ENCODE measurements at places on chromosomes 6 and 20.

- no peak for DNase-seq
These were observed 111.8 kb downstream of the AGPAT4 start for GRCh38 chr6:161161889-161162624.

DNA sequence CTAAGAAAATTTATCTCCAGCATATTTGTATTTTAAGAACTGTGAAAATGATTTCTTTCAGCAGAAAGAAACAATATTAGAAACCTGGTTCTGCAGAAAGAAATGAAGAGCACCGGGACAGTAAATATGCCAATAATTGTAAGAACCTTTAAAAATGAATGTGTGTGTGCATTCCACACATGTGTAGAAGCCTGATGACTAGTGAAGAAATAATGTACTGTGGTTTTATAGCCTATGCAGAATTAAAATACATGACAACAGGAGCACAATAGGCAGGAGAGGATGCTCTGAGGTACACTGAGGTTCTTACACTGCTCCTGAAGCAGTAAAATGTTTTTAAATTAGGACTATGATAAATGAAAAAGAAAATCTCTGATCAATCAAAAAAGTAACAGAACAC is 48.9 kb downstream of the SNX14 start:
- no peak for DNase-seq

GRCh38 chr6:527989-528673 is 128.8 kb downstream of the HUS1B start:
- no peak for DNase-seq

DNA sequence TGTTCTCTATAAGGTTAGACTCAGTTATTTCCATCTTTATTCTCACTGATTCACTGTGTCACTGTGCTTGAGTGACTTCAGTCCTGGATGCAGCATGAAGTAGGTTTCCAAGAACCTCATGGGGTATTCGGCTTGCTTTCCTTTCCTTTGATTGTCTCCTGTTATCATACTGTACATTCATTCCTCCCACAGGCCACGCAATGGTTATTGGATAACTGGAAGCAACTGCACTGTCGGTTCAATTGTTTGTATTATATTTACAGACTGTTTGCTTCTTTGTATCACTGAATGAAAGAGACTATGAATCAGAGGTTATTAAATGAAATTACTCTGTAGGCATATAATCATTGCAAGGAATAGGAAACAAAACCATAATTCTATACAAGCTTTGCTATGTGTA is 129.4 kb downstream of the MAP7 start:
- no peak for DNase-seq

DNA sequence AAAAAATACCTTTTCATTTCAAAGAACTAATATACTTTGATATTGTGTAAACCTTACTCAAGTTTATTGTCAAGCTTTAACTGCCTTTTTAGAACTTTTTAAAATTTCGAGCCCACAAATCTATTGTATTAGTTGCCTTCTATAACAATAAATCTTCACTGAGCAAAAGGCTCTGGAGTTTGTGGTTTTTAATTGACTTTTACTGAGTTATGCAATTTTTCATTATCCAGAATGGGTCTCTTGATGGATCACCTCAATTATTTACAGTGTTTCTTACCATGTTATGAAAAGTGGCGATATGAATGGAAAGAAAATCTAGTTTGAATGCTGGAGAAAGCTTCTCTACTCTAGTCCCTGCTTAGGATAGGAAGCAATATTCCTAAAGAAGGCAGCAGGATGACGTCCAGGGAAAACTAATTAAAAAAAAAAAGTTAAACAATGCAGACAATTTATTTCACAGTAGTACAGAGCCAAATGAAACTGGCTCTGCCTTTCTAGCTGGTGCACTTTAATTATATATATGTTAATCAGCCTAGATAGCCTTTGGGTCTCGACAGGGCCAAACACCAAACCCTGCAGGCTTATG is 5.0 kb downstream of the ID4 start:
- DNase-seq, result no peak

DNA sequence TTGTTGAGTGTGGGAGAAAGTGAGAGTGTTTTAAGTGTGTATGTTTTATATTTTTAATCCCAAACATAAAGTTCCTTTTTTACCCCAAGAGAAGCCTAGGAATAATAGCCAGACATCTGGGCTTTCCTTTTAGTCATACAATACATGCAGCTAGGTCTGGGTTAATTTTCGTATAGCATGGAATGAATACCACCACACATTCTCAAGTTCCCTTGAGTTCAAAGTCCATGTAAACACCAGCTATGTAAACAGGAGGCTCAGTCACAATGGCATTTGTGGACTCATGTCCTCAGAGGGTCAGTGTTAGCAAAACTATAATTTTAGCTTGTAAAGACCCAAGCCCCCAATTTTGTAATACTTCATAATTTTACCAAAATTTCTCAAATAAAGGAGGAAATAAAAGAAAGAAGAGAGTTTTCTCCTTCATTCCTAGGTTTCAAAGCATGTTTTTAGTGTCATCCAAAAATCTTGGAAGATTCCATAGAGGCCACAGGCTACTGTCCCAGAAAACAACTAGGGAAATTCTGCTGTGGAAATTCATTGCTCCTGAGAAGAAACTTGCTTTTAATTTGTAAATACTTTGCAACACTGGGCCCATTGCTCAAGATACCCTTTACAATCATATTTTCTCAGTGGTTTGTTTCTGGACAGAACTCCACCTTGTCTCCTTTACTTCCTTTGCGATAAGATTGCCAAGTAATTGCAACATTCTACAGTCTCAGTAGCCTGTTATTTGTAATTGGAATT is 671.2 kb downstream of the COL12A1 start:
- DNase-seq, result no peak

- DNase-seq, result no peak
These were observed 45.9 kb upstream of the PLN start for GRCh38 chr6:118502169-118502568.

DNA sequence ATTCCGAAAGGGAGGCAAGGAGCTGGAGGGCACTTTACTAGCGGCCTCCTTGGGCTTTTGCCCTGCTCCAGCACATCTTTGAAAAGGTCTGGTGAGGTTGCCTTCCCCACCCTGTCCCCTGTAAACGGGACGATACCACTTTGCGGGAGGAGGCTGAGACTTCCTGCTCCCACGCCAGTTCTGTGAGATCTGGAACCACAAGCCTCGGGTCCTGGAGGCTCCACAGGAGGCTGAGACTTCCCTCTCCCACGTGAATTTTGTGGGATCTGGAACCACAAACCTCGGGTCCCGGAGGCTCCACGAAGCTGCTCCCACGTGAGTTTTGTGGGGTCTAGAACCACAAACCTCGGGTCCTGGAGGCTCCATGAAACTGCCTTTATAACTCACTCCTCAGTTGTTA is 209.3 kb downstream of the DLL1 start:
- no peak for DNase-seq

DNA sequence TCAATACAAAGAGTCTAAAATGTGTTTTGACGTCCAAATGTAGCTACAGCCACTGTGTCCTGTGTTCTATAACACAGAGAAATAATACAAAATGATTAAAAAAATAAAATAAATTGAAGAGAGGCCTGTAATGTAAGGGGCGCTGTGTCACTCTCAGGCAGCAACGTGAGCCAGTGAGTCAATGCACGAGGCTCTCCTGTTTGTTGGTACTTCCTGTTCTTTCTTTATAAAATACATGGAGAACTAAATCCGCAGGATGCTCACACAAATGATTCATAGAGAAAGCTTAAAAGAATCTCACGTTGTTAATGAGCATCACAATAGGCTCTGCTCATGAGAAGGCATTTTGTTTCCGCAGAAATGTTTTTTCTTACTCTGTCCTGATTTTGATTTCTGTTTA is 635.0 kb upstream of the AGPAT4 start:
- DNase-seq, result no peak

- DNase-seq, result no peak
These were observed 551.3 kb upstream of the EPHA7 start for GRCh38 chr6:93970684-93971083.

DNA sequence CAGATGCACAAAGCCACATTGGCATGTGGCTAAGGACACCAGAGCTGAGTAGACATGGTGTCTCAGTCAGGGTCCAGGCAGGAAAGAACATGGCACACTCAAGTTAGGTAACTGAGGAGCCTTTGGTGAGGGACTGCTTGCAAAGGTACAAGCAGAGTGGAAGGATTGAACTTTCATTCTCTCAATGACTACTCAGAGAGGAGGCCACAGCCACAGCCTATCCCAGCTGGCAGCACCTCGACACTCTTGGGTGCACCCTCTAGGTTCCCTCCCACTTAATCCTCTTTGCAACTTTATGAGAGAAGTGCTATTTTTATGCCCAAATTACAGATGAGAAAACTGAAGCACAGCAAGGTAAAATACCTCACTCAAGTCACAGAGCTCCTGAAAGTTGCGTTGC is 73.4 kb downstream of the ISM1 start:
- no peak for DNase-seq

- DNase-seq, result peak; percentile 75
These were observed 405 bp downstream of the RNF146 start for GRCh38 chr6:127266892-127267645.

DNA sequence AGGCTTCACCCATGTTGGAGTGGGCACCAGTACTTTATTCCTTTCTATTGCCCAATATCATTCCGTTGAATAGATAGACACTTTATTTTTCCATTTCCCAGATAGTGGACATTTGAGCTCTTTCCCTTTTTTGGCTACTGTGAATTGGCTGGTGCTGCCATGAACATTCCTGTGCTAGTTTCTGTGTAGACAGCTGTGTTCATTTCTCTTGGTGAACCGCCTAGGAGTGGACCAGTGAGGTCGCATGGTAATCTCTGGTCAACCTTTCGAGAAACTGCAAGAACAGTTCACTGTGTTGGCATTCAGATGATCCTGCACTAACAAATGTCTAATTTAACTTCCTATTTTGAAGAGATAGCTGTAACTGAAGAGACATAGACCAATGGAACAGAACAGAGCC is 58.6 kb downstream of the RAMACL start:
- no peak for DNase-seq

- no peak for DNase-seq
These were observed 3.9 kb upstream of the ZNF831 start for GRCh38 chr20:59159493-59160376.

GRCh38 chr6:106572875-106573585 is 56.3 kb downstream of the RTN4IP1 start:
- DNase-seq, result no peak

- no peak for DNase-seq
These were observed 3.9 kb upstream of the FAM83C start for GRCh38 chr20:35296101-35296554.

DNA sequence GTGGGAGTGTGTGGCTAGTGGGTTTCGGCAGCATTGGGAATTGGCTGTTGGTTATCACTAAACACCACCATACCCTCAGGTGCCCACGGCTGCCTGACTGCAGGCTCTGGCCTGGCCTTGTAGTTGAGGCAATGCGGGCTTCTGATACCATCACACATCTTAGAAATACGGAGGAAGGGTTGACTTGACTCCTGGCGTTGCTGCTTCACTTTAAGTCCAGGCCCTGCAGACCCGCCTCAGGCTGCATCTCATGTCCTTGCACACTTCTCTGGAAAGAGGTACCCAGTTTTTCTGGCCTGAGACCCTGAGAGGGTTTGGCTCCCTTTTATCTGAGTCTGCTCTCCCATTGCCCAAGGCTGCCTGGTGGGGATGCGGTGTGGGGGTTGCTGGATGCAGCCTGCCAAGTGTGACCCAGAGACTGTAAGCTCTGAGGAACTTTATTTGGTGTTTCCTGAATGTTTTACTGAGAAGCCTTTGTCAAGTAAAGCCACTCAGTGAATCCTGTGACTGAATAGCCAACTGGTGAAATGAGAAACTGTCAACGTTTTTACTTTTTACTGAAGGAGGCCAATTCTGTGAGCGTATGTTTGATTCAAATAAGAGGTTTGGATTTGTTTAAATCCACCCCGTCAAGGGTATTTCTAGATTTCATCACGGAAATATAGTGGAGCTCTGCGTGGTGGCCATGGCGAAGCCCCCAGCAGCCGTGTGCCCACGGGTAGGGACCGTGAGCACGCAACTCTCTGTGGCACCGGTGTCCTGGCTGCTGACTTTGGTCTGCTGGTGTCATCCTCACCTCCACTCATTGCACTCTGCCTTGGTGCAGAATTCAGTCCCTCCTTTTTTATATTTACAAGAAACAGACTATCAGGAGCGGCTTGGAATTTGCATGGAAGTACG is 160.1 kb downstream of the DTNBP1 start:
- DNase-seq, result peak; percentile 22
